ENCODE measurements at places on chromosomes 12 and 14.

GRCh38 chr12:124032265-124032886, 59.4 kb downstream of the ZNF664 start:
- DNase-seq, result no peak

DNA sequence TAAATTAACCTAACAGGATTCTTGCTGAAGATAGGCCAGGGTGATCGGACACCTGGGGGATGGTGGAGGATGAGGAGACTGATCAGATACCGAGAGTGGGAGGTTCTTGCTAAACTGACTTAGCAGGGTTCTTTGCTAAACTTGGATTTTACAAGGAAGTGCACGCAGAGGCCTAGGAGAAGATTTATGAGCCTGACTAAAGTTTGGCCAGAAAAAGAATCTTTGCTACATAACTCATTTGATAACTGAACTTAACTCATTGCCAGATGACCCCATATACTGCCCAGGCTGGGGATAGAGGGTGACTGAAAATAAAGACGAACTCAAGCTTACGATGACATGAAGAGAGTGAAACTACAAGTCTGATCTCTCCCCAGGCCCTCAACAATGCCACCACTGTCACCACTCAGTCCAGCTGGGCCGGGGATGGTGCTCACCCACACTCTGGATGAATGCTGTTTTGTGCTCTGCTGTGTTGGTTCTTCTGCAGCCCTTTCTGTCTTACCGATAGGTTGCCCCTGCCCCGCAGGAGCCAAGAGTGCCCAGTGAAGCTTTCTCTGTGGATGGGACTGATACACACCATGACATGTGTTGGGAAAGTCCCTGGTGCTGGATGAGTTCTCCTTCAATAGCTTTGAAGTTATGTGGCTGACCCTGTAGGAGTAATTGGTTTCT, 29.0 kb downstream of the PPFIBP1 start:
- DNase-seq, result no peak

DNA sequence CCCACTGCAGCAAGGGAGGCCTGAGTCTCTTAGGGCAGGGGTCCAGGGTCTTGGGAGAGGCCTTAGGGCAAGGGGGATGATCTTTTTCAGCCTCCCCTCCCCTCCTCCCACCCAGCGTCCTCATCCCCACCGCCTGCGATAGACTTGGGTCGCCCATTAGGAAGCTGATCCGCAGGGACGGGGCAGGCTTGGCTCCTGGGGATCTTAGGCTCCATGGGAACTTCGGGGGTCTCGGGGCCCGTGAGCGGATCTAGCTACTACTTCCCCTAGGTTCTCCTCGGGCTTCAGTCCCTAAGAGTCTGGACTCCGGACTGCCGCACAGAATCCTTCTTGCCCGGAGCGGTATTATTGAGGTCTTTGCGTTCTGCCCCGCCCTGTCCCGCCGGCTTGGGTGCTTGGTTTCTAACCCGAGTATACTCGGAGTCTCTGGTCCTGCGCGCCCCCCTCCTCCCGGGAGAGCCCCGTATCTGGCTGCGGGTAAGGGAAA, 2.2 kb upstream of the PTHLH start:
- no peak for DNase-seq

GRCh38 chr14:68598621-68599447, 194.0 kb downstream of the ZFP36L1 start:
- no peak for DNase-seq

DNA sequence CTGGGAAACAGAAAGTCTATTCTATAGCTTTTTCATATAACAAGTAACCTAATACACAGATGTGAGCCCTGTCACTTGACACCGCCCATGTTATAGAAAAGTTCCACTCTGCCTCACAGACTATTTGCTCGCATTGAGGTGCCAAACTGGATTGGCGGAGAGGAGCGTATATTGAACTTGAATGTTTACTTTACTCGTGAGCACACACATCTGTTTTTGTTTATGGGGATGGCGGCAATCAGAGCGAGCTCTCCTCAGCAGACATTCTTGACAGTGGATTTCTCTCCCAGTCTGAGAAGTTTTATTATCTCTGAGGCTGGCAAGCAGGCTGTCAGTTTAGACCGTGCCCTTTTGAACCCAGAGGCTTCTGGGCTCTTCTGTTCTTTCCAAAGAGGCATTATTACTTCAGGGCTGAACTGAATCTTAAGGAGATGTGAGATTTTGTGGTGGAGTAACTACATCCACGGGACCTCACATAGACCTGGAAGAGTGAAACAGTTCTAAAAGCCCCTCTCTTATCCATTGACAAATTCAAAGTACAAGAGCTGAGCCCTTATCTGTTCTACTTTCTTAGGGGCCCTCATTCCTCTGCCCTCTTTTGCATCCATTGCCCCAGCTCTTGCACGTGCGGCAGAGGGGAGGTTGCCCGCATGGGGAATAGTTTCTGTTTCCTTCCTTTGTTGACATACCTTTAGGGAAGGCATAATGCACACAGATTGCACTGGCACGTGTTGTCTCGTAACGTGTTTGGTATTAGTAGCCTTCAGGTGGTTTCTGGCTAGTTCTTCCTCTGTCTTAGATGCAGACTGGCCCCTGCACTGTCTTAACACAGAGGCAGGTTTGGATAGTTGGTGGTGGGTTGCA, 68.2 kb downstream of the DRAM1 start:
- DNase-seq, result no peak

DNA sequence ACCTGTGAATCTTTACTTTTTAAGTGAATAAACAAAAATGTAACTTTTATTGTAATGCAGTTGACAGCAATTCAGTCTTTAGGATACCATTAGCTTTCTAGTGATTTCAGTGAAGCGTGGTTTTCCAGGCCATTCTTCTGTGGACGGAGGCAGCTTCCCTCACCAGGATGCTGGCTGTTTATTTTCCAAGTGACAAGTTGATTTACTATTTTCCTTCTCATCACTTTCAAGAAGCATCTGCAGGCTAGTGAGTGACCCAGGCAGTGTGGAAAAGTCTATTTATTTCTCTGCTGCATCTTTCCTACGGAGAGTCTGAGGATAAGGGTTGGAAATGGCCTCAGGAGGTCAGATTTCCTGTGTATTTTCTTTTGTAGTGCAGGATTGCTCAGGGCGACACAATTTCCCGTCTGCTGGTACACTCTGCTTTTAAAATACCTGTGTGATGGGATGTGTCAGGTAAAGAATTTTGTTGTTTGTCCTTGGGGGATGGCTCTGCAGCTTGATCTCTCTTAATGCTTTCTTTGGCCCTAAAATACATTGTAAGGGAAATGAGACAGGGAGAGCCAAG, 467.8 kb downstream of the NRXN3 start:
- DNase-seq, result no peak

- DNase-seq, result no peak
Observed at GRCh38 chr14:88422919-88423650, 37.6 kb downstream of the SPATA7 start.

DNA sequence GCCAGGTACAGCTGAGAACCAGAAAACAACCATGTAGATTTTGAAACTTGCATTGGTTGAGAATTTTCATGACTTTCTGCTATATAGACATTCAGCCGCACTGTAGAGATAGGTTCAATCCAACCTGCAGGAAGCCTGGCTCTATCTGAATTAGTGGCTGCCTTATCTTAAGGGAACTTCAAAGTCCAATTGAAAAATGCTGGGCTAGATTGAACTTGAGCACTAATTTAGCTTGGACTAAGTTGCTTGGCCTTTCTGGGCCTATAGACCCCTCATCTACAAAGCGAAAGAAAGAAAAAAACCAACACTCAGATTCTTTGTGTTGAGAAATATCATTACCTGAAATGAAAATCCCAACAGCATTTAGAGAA, 332.4 kb downstream of the NUAK1 start:
- DNase-seq, result no peak

DNA sequence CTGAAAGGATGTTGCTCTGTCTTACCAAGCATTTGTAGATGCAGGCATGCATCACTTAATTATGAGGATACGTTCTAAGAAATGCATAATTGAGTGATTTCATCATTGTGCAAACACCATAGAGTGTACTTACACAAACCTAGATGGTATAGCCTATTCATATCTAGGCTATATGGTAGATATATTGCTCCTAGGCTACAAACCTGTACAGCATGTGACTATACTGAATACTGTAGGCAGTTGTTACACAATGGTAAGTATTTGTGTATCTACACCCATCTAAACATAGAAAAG, 75.9 kb downstream of the IFT81 start:
- no peak for DNase-seq

GRCh38 chr12:93895089-93895445, 217.9 kb downstream of the CRADD start:
- no peak for DNase-seq

DNA sequence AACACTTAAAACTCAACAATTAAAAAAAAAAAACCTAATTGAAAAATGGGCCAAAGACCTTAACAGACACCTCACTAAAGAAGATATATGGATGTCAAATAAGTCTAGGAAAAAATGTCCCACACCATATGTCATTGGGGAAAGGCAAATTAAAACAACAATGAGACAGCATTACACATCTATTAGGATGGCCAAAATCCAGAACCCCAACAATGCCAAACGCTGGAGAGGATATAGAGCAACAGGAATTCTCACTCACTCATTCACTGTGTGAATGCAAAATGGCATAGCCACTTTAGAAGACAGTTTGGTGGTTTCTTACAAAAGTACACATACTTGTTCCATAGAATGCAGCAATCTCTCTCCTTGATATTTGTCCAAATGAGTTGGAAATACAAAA, 173.7 kb downstream of the SLC25A21 start:
- no peak for DNase-seq

GRCh38 chr12:69500631-69501030, 30.4 kb downstream of the FRS2 start:
- DNase-seq, result no peak

- no peak for DNase-seq
Observed at GRCh38 chr14:68928770-68929550, 50.1 kb downstream of the ACTN1 start.

- DNase-seq, result no peak
Observed at GRCh38 chr14:31746326-31746725, 185.1 kb downstream of the NUBPL start.

GRCh38 chr12:7092986-7093460, 778 bp upstream of the C1R start:
- no peak for DNase-seq

DNA sequence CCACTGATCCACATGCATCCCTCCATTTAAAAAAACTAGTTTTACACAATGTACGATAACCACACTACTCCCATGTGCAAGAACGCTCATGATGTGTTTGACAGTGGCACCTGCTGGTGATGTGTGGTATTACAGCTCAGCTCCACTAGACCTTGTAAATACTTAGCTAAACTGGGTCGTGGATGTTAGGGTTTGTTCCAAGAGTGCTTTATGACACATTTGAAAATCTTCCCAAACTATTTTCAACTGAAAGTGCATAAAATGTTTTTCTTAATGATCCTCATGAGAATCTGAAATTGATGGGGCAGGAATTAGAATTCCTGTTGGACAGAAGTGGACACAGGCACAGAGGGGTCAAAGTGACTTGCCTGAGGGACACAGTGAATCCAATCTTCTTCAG, 99.2 kb downstream of the SCARB1 start:
- no peak for DNase-seq

GRCh38 chr12:5648692-5649359, 216.9 kb downstream of the NTF3 start:
- no peak for DNase-seq

GRCh38 chr14:100842799-100843198, 16.9 kb downstream of the MEG3 start:
- DNase-seq, result no peak

DNA sequence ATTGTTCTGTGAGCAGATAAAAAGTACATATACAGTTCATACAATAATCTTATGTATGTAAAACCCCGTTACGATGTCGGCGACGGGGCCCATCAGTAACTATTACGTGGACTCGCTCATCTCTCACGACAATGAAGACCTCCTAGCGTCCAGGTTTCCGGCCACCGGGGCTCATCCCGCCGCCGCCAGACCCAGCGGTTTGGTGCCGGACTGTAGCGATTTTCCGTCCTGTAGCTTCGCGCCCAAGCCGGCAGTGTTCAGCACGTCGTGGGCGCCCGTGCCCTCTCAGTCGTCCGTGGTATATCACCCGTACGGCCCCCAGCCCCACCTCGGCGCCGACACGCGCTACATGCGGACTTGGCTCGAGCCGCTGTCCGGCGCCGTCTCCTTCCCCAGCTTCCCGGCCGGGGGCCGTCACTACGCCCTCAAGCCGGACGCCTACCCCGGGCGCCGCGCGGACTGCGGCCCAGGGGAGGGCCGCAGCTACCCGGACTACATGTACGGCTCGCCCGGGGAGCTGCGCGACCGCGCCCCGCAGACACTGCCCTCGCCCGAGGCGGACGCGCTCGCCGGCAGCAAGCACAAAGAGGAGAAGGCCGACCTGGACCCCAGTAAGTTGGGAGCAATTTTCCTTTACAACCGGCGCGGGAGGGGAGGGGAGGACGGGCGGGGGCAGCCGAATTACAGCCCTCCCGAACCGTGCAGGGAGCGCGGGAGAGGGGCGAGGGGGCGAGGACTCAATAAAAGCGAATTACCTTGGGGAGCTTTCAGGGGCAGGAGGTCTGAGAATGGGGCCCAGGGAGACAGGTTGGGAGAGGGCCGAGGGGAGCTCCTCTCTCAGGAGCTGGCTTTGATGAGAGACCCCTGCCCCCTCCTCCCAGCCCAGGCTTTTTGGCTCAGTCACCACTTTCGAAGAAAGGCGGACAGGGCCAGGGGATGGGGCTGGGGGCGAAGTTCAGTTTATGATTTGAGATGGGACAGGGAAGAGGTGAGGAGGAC, at the start of gene HOXC9:
Gene HOXC9 (plus strand): TSS at position 46 of the 999 bp plus-strand sequence. CDS start 28 bp downstream, at position 74.
- no peak for DNase-seq

GRCh38 chr12:111274777-111275176, 94.1 kb downstream of the PHETA1 start:
- no peak for DNase-seq

GRCh38 chr12:87922736-87923135, 106.5 kb downstream of the C12orf50 start:
- no peak for DNase-seq

DNA sequence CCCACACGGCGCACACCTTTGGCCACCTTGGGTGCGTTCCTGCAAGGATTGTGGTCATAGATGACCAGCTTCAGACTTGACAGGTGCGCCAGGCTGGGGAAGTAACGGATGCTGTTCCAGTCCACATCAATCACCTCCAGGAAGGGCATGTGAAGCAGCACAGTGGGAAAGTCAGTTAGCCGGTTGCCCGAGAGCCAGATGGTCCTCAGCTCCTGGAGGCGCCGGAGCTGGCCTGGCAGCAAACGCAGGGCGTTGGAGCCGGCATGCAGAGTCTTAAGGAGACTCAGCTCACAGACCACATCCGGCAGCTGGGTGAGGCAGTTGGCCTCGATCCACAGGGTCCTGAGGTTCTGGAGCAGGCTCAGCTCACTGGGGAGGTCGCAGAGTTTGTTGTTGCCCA, 581 bp downstream of the LRRC10 start:
- DNase-seq, result no peak

- no peak for DNase-seq
Observed at GRCh38 chr12:70757830-70758493, 120.7 kb upstream of the PTPRB start.

DNA sequence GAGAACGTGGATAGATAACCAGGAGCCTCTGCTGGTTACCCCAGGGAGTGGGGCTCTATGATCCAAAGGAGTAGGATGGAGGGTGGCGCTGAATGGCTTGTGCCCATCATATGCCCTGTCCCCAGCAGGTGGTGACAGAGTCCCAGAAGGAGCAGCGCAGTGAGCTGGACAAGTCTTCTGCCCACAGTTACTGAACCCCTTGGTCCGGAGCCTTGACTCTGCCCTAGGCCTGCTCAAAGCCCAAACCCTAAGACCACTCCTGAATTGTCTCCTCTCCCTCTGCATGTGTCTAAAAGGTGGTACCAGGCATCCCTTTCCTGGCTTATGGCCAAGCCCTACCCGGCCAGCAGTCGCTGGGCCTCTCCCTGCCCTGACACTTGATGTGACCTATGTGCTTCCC, 3.2 kb downstream of the PRPH start:
- no peak for DNase-seq

- no peak for DNase-seq
Observed at GRCh38 chr12:32826807-32827412, 69.7 kb downstream of the PKP2 start.
